ENCODE measurements at places on chromosomes 2 and 18.

DNA sequence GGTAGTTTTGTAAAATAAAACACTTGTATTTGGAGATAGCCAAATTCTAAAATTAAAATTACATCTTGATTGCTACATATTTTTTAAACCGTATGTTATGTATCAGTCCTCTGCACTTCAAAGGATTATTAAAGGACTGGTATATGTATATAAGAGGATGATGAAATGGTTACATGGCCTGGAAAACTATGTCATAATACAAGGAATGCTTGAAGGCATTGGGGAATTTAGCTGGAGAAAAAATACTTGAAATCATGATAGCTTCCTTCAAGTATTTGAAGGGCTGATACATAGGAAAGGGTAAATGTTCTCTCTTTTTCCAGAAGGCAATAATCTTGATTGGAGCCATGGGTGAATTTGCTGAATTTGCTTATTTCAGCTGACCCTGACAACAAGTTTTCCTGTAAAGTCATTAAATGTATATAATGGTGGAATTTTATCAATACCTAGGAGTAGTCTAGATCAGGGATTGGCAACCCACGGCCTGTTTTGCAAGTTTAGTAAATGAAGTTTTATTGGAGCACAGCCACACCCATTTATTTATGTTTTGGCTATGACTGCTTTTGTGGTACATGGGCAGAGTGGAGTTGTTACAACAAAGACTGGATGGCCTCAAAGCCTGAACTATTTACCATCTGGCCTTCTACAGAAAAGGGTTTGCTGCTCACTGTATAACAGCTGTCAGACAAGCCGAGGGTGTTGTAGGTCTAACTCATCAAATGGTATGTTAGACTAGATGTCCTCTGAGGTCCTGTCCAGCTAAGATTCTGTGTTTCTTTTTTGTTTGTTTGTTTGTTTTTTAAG, 34.4 kb downstream of the ACYP2 start:
- no peak for DNase-seq

- DNase-seq: no peak
Measured at GRCh38 chr2:18272148-18272494, 288.3 kb downstream of the RDH14 start.

DNA sequence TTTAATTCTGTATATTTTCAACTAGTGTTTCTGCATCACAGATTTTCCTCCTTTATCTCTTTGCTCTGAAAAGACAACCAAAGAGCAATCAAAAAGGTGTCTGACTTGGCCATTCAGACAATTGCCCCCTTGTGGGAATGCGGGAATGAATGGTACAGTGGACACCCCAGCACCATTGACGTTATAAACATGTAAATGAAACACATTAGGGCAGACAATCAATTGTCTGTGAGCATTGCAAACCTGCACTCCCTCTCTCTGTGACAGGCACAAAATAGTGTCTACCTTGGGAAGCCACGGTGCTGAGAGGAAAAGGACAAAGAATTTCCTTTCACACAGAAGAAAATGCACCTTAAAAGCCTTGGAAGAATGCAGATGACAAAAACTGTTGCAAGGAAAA, 8.0 kb downstream of the ZEB2 start:
- DNase-seq: no peak

DNA sequence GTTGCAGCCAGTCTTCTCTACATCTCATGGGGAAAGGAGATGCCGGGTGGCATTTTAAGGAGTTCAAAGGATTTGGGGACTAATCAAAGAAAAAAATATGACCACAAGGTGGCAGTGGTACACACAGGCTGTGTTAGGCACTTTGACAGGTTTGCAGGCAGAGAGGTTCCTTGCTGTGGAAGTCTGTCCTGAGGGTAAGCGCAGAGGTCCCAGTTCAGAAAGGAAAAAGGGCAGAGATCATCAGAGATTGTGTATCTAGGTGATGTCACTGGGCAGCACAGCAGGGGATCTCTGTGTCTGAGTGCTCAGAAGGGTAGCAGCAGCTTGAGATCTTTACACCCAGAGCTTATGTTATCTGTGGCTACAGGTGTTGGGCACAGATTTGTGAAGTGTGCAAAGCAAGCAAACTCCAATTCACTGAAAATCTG, 231.4 kb downstream of the LRRTM1 start:
- DNase-seq: peak; percentile 57

DNA sequence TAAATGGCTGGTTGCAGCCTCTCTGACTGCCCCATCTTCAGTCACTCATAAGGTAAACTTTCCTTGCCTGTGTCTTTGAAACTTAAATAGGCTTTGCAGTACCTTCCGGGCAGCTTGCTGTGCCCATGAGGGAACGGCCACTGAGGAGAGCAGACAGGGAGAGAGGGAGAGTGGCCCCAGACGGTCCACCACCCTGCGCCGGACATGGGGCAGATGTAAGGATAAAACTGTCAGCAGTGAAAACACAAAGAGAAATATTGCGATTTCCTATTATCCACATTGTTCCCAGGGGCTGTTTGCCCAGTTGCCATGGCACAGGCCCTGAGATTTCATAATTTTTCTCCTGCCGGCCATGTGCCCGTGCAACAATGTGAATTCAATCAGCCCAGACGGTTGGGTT, 265.9 kb upstream of the SALL3 start:
- no peak for DNase-seq

DNA sequence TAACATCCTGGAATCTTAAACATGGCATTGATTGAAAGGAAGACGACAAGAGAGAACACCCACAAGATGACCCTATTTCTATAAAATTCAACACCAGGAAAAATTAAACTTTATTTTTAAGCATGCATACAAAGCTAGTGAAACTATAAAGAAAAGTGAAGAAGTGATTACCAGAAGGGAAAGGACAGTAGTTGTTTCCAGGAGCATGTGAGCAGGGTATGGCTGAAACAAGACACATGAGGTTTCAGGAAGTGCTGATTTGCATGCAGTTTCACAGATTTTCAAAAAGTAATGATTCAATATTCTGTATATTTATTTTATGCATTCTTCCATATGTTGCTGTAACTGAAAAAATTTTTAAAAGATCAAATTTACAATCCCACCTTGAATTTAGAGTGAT, 24.6 kb upstream of the DAW1 start:
- DNase-seq: no peak

DNA sequence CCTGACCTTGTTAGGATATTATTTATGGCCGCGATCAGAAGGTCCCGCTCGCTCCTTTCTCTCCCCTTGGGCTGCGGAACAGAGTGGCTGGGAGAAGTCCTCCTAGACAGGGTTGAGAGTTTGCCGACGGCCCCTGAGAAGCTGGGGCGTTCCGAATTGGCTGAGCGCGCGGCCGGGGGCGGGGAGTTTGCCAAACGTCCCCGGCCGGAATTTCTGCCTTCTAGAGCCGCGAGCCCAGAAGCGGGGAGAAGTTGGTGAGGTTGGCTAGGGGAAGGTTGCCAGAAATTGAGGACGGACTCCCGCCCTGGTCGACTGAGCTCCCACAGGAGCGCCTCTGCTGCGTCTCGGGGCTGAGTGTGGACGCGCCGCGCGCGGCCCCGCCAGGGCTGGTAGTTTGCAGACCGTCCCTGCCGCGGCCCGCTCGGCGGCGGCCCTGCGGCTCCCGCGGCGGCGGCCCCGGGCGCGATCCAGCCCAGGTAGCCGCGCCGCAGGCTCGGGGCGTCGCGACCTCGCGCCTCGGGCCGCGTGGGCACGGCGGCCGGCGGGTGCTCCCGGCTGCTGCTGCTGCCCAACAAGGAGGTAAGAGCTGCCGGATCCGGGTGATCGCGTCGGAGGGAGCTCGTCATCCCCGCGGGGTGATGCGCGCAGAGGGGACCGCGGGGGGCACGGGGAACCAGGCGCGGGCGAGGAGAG, 134.0 kb upstream of the MGAT5 start:
- peak; percentile 79 for DNase-seq

DNA sequence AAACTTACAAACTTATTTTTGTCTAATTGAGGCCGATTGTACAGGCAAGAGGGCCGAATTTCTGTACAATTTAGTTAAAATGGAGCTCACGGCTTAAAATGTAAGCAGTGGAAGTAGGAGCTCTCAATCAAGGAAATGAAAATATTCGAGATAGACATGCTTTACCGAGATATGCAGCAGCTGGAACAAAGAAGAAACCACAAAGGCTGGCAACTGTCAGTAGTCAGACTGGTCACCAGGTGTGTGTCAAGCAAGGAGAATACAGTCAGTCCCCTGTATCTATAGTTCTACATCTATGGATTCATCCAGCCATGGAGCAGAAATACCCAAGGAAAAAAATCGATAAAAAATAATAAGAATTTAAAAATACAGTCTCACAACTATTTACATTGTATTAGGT, 122.6 kb downstream of the WDSUB1 start:
- DNase-seq: peak; percentile 23

GRCh38 chr18:50830544-50830943, 10.7 kb upstream of the MRO start:
- DNase-seq: no peak

DNA sequence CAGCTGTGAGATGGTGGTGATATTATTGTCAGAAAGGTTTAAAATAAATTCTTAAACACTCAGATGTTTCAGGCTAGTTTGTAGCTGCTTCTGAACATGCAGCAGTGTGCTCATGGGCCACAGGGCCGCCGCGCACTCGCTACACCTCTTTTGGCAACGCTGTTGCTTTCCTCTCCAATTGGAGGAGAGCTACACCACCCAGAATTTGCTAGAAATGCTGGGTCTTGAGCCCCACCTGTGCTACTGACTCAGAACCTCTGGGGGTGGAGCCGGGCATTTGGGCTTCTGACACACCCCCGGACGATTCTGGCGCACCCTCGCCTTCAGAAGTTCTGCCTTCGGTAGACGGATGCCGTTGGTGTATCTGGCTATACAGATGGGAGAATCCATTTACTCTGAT, 15.7 kb downstream of the LRRFIP1 start:
- no peak for DNase-seq

- peak; percentile 67 for DNase-seq
Measured at GRCh38 chr2:124804014-124804940, 779.2 kb downstream of the CNTNAP5 start.

DNA sequence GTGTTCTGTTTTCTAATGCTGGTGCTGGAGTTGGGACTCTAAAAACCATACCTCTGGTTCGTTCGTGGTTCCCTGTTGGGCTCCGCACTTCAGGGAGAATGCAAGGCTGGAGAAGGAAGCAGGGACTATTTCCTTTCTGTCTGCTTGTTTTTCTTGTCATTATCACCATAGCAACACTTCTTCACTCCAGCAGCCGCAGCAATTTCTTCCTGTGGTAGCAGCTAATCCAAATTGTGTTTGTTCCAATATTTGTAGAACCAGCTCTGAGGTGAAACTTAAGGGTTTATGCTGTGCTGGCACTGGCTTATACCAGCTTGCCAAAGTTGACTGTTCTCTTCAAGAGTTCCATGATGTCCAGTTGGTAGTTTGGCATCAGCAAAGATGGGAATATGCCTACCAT, 301.4 kb upstream of the SYT4 start:
- DNase-seq: no peak

DNA sequence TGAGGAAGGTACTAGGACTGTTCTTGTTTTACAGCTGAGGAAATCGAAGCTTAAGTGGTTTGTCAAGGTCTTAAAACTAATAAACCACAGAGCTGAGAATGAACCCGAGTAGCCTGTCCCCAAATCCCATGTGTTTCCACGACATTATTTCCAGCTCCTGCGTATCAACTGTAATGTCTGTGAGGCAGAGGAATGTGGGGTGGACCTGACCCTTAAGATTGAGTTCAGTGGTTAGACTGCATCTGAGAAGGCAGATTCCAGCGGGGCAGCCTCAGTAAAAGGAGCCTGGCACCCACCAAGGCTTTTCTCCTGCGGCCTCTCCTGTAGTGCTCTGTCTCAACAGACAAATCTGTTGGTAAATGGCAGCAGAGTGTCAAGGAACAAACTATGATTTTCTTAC, 81.9 kb upstream of the TMEM178A start:
- no peak for DNase-seq

DNA sequence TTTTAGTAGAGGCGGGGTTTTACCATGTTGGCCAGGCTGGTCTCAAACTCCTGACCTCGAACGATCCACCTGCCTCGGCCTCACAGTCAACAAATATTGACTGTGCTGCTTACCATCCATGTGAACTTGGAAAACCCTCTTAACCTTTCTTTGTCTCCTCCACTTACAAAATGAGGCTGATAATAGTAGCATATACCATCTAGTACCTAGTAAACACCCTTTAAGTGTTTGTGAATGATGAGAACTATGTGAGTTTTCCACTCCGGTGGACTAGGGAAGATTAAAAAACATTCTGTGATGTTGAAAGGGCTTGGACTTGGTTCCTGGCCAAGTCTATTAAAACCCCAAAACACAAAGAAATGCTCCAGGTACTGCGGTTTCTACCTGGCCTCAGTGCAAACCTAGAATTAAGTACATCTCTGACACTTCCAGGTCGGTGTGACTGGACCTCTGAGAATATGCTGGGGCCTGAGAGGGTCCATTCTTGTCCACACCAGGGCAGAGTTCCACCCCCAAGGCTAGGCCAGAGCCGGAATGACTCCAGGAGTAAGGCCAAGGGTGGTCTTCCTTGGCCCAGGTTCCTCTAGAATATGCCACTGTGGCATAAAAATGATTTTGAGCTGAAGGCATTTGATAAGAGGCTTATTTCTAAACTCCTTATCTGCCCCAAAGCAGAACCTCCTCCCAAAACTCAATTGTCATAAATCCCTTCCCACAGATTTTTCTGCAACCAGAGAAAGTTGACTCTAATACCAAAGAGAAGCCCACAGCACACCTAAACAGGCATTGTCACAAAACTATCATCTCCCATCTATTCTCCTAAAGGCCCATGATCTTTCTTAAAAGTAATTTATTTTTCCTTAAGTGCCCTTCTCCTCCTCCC, 217.5 kb downstream of the TGIF1 start:
- no peak for DNase-seq

DNA sequence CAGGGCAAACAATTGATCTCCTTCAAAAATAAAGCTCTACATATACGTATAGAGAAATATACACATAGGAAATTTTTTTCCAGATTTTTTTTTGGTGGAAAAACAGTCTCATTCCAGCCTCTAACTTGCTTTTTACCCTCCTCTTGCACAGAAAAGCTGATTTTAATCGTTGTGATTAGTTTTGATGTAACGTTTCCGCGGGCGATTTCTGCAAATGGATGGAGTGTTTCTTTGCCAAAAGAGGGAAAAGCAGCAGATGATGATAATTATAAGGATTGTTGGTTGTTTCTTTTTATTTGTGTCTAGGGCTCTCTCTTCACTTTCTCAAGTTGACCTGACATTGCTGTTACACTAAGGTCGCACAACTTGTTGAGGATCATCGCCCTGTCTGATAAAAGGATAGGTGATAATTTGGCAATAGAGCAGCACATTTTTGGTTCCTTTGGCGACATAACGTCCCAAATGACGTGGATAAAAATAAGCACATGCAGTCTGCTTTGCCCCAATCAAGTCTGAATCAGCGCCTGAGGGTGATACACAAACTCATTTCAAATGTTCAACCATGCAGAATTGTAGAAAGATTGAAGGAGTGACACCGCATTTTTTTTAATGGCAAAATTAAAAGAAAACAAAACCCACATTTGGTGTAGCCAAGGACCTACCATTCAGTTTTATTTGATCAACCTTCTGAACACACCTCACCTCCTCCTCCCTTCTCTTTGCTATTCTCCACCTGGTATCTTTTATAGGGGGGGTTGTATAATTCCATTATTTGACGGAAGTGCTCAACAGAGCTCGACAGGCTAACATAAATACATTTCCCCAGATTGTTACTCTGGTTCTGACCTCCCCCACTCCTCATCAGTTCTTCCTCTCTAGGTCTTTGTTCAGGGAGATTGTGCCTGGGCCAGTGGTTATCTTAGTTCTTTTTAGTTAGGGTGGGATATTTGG, 109.6 kb upstream of the KCTD1 start:
- DNase-seq: no peak

GRCh38 chr18:58584200-58585127, 44.4 kb downstream of the ALPK2 start:
- DNase-seq: no peak

Measured in erythroblast (primary cell).